ENCODE measurements at places on chromosomes 5 and 9.

DNA sequence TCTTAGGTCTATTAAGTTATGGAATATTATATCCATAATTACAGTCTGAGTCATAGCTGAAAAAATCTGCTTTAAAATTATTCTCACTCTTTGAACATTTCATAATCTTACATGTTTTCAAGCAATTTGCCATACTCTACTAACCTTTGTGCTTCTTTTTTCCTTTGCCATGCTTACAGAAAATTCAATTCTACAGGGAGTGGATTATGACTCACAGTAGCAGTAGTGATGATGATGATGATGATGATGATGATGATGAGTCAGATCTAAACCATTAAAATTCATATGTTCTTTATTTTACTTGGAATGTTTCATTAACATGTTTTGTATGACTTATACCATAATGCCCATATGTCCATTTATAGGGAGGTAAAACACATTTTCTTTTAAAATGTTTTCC lies 207.1 kb downstream of the VPS13A start:
- peak; percentile 77 for DNase-seq

DNA sequence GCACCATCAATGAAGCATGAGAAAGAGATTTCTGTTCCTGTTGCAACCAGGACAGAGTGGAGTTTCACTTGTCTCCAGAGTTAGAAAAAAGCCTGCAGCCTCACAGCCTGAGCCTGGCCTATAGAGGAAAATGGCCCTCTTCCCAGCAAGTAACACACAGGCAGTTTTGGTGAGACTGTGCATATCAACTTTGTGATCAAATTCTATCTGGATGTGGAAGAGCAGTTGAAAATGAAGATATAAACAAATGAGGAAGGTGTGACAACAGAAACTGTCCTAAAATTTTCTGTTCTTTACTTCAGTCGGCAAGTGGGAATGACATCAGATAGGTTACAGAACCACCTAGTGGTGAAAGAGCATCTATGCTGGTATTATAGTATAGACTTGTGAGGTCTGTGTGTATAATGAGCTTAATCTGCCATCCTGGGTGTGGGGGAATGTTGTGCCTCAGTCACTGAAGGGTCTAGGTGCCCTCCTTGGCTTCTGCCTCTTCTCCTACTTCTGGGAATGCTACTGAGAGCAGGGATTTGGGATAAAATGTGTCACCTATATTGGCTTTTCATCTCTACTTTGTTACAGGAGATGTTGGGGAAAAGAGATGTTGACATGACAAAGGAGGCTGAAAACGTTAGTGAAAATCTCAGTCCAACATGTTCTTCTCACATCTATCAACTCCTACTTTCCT lies 28.2 kb downstream of the YIPF5 start:
- peak; percentile 68 for DNase-seq

- DNase-seq, result no peak
These were observed 267.7 kb upstream of the SMARCA2 start for GRCh38 chr9:1747417-1747967.

GRCh38 chr9:2027543-2028160 lies 12.5 kb downstream of the SMARCA2 start:
- no peak for DNase-seq

GRCh38 chr5:114361724-114362196 lies at the start of gene KCNN2:
Gene KCNN2, plus strand, starts transcription at chr5:114362070. Its CDS starts 70 bp downstream, at chr5:114362140.
- peak; percentile 89 for DNase-seq

All from fibroblast of skin of back (primary cell).